ENCODE measurements at places on chromosomes 2 and 18.

DNA sequence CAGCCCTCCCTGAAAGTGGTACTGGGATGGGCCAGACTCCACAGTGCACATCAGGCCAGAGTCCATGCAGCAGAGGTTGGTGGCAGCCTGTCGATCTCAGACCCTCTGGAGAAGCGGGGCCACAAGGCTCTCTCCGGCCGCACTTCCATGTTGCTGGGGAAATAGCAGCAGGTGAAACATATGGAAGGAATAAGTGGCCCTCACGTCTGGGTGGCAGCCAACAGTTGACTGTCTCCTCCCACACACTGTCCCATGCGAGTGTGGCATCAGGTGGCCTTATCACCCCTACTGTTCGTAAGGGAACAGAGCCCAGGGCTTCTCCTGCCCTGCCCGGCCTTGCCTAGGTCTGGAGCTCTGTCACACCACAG, 58.1 kb upstream of the FOSL2 start:
- peak; percentile 76 for DNase-seq

DNA sequence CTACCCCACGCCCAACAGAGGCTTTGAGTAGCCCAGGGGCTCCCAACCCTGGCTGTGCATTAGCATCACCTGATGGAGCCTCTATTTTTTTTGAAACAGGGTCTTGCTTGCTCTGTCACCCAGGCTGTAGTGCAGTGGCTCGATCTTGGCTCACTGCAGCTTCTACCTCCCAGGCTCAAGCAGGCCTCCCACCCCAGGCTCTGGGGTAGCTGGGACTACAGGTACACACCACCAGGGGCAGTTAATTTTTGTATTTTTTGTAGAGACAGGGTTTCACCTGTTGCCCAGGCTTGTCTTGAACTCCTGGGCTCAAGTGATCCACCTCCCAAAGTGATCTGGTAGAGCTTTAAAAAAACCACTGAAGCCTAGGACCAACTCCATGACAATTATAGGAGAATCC, 394.8 kb upstream of the ATP5MC3 start:
- DNase-seq: no peak

DNA sequence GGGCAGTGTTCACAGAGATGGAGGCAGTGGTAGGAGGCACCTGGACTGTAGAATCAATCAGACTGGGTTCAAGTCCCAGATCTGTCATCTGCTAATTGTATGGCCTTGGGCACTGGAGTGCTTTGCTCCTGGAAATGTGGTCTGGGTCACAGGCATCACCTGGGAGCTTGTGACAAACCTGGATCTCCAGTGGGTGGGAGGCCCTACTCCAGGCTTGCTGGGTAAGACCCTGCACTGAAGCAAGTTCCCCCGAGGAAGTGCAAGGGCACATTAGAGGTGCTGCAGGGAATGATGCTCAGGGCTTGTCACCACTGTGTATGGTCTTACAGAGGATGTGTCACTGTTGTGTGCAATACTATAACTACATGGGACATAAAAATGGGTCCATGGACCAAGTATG, 220.5 kb upstream of the ID2 start:
- DNase-seq: no peak

DNA sequence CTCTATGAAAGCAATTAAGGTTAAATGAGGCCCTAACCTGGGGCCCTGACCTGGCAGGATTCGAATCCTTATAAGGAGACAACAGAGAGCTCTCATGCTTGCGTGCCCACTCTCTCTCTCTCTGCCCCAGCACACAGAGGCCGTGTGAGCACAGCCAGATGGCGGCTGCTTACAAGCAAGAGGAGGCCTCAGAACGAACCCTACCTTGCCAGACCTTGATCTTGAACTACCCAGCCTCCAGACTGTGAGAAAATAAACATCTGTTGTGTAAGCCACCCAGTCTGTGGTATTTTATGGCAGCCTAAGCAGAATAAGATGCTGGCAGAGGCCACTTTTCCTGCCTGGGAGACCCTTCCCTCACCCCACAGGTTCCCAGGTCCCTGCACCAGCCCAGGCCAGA, 5.2 kb upstream of the UBE2F start:
- no peak for DNase-seq

DNA sequence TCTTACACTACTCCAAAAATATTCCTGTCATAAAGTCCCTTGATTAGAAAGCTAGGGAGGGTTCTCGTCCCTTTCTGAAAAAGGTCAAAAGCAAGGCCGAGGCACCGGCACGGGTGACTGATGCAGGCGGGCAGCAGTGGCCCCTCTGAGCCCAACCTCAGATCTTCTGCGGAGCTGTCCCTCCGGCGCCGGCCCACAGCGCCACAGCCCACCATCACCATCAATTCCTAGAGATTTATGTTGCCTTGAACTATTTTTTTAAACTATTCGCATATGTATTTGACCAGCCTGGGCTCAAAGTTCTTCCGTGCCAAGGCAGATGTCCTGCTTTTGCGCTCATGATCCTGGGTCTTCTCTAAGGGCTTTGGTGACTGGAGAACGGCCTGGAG, 26.8 kb downstream of the PRELID3A start:
- DNase-seq: no peak
